ENCODE measurements at places on chromosomes 1 and 21.
A peak's percentile ranks its signal among the peaks of the same experiment; 100 is the strongest.

GRCh38 chr1:228358764-228359612 is 47.6 kb downstream of the TRIM11 start:
- no peak for DNase-seq

DNA sequence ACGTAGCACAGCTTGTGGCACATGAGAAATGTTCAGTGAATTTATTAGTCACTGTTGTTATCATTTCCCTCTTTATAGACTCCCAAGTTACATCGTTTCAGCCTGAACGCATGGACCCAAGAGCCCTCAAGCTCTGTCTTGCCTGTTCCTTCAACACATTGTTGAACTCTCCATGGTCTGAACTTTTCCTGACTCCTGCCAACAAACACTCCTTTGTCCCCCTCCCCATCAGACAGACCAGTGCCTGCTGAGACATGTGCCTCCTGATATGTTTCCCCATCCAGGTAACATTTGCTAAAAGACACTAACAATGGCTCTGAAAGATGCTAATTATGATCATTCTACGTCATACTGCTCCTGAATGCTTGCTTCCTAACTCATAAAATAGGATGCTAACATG is 108.7 kb upstream of the NFIA start:
- DNase-seq: no peak

- no peak for DNase-seq
Measured at GRCh38 chr1:48251821-48252220, 29.3 kb downstream of the SLC5A9 start.

DNA sequence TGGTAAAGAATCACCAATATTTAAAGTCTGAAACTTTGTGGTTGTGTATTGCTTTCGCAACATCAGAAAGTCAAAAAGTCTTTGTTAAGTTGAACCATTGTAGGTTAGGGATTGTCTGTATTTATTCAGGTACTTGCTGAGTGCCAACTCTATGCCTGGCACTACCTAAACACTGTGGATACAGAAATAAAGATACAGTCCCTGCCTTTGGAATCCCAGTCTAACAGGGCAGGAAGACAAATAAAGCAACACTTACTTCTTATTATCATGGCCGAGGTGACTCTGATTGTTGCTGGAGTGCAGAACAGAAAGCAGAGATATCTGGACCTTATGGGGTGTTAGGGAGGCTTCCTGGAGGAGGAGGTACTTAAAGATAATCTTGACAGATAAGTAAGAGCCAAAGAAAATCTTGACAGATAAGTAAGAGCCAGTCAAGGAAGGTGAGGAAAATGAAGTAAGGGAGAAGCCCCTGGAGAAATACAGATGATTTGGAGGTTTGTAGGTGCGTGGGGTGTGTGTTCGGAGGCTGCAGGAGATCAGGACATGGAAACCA is 11.8 kb upstream of the S100A10 start:
- no peak for DNase-seq

DNA sequence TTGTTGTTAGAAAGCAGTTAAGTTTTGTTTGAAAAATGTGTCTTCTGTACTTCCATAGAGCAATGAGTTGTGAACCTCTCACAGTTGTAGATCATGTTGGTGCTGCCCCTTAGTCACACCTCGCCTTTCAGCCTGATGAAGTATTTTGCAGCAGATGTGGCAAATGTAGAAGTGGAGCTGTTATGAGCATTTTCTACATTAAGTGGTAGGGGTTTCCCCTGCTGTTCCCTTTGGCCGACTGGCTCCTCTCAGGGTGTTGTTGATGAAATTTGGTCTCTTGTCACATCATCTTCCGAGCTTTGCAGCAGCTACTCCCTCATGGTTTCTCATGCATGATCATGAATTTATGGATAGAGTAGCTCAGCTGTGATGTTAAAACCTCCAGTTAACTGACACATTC is 33.6 kb upstream of the DENND1B start:
- DNase-seq: no peak

DNA sequence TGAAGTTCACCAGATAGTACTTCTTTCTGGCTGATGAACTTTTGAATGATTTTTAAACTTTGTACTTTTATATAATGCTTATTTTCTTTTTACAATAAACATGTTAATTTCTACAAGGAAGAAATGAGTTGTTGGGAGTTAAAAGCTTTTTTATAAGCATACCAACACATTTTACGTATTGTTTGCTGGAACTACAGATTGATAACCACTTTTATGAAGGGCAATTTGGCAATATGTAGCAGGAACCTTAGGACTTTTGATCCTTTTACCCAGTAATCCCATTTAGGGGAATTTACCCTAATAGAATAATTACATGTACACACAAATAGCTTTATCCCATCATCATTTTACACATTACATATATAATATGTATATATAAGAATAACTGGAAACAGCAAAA is 16.3 kb downstream of the PRPF38A start:
- DNase-seq: no peak

DNA sequence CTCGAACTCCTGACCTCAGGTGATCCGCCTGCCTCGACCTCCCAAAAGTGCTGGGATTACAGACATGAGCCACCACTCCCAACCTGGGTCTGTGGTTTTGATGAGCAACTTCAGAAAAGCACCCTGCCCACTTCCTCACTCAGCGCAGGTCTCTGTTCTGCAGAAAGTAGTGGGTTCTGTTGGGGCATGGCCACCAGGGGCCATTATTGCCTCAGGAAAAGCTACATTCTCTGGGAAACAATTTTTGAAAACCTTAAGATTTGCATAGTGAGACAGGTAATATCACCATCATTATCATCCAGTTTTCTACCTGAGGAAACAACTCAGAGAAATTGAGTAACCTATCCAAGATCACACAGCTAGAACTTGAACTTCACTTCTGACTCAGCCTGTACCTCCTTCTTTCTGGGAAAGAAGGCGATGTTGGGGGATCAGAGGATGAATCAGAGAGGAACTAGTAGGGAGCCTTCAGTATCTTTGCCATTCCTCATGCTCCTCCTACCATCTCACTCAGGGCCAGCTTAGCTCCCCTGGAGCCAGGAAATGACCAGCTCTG is 7.1 kb upstream of the NES start:
- peak; percentile 61 for DNase-seq

GRCh38 chr1:164716992-164717703 is 158.2 kb downstream of the PBX1 start:
- DNase-seq: no peak

GRCh38 chr1:61472876-61473275 is 252.1 kb downstream of the TM2D1 start:
- DNase-seq: no peak

GRCh38 chr21:45259206-45259840 is 28.4 kb downstream of the POFUT2 start:
- DNase-seq: no peak

GRCh38 chr1:16095447-16095846 is 22.0 kb upstream of the FAM131C start:
- DNase-seq: no peak

GRCh38 chr1:26570287-26570686 is 40.7 kb downstream of the RPS6KA1 start:
- DNase-seq: peak; percentile 5

DNA sequence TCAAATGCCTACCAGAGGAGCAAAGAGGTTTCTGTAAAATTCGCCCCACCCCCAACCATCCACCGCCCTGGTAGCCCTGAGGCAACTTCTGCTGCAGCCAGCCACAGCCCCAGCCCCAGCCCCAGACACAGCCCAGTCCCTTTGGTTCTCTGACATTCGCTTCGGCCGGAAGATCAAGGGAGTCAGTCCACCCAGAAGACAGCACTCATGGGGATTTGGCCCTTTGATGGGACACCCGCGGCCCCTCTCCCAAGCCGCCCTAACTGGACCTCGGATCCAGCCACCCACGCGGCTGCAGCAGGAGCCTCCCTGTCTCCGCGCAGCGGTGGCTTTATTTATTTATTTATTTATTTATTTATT is 3881.0 kb downstream of the SRGAP2C start:
- no peak for DNase-seq

- DNase-seq: no peak
Measured at GRCh38 chr1:226874579-226875425, 4.4 kb downstream of the PSEN2 start.

DNA sequence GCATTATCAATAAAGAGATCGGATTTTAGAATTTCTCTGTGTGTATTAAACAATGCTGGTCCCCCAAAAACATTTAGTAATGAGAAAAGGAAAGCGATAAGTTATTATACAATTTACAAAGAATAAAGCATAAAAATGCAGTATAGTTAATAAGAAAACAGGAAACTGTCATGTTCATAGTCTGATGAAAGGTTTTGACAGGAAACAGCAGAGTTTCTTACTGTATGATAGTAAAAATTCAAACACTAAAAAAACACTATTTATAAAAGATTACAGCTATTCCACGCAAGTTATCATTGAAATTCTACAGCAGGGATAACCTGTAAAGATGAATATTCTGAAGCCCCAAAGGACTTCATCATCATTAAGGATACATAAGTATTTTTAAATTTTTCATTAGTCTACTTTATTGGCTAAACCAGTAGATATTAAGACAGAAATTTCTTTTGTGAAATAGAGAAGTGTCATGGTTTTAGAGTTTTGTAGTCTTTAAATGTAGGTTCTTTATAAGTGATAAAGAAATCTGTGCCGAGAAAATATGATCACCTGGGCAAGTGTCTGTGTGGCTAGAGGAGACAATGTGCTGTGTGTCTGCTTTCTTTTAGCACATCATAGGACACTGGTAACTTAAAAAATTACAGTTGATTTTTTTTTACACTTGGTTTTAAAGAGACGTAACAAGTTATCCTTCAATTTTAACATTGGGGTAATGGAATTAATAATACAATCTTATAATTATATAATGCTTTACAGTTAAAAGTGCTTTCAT is 49.7 kb upstream of the GFI1 start:
- no peak for DNase-seq

DNA sequence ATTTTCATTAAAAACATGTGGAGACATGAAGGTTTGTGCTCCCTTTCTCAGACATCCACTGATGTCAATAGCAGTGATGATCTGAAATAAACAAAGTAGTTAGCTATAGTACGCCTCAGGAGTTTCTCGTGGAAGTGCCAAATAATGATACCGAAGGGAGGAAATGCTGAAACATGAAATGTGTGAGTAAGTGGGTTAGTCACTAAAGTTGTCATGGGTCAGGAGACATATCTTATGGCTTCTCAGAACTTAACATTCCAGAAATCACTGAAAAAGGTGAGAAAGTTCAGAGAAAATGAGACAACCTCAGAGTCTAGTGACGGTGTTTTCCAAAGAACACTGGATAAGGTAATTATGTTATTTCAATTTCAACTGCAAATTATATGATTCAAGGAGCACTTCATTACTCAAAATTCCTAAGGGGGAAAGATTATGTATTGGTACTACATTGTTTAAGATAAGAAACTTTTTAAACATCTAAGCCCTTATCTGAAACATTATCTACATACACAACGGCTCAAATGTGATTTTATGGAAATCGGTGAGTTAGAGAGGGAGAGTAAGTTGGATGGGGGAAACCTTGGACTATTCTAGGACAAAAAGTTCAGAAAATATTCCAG is 20.6 kb downstream of the NIBAN1 start:
- DNase-seq: peak; percentile 74

DNA sequence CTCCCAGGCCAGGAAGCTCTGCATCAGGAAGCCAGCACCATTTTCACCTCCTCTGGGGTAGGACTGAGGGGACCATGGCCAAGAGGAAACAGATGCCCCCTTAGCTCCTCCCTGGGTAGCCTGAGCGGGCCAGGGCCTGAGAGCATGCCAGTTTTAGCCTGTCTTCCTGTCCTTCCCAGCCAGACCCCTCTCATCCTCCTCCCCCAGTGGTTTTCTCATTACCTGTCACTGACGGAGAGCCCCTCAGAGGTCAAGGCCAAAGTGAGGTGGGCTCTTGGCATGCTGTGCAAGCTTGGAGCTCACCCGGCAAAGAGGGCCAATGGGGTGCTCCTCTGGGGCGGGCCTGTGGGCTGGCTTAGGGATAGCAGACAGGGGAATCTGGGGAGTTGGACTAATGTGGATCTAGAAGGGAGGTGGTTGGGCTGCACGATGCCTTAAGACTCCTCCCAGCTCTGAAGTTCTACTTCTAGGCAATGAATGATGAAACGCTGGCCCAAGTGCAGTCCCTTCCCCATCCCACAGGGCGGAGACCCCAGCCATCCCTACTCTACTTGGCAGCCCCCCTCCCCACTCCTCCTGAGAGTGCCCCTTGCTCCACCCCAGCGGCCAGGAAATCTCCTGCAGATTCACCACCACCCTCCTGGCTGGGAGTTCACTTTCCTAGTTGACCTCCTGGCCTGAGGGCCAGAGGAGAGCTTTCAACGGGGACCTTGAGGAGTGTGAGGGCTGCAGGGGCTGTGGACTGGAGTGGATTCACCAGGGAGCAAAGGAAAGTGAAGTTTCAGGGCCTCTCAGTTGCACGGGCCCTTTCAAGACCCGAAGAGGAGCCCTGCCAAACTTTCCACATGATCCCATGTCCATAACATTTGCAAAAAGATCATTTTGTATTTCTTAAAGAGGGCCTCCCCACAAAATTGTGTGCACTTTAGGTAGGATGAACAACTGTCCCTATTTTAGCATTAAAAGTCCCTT is 9.4 kb upstream of the LMNA start:
- DNase-seq: peak; percentile 80

DNA sequence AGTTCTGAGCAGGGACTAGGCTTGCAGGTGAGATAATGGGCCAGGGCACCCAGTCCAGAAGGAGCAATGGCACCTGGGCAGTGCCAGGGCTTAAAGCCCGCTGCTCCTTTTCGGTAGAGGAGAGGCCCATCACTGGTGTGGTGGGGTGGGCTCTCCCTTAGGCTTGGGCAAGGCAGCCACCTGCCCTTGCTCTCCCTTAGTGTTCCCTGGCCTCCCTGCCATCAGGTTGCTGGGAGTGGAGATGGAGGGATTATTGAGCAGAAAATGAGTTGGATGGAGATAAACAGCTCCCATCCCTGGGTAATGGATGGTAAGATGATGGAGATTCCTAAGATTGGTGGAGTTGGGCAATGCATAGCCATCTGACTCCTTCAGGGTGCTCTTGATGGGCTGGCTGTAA is 7.9 kb downstream of the MYOG start:
- DNase-seq: no peak

GRCh38 chr1:12478612-12478985 is 139.4 kb downstream of the DHRS3 start:
- DNase-seq: no peak

DNA sequence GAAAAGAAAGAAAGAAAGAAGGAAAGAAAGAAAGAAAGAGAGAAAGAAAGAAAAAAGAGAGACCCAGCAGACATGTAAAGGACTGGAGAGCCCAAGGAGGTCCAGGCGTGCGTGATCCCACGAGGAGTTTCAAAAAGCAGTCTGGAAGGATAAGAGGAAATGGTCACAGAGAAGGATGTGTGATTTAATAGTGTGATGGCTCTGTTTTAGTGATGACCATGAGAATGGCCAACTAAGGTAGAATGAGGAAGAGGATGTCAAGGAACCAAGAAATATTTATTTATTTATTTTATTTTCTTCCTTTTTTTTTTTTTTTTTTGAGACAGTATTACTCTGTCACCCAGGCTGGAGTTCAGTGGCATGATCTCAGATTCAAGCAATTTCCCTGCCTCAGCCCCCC is 25.5 kb downstream of the PTGS2 start:
- no peak for DNase-seq
